Upper lobe of right lung (tissue), 1 donor: ENCODE measurements at places on chromosomes 3 and 15.
A peak's percentile ranks its signal among the peaks of the same experiment; 100 is the strongest.

DNA sequence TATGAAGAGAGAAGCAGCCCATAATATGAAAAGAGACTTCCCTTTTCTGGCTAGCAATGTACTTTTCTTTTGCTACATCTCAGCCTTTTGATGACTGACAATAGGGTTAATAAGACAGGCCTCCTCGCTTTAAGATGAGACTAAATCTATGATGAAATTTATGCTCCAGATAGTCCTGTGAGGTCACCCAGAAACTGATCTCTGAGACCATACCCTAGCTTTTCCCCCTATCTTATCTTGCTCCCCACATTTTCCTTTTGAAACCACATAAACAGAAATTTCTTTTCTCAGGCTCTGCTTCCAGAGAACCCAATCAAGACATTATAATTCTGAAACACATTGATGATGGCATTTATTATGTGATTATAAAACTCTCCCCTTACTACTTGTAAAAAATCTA, 168.8 kb upstream of the CADM2 start:
- no peak overlapping the region for H3K4me3 ChIP-seq
- H3K36me3 ChIP-seq, result no peaks in the 10 kb centered on the region
- no peaks in the 10 kb centered on the region for H3K27me3 ChIP-seq
- no peak for DNase-seq

DNA sequence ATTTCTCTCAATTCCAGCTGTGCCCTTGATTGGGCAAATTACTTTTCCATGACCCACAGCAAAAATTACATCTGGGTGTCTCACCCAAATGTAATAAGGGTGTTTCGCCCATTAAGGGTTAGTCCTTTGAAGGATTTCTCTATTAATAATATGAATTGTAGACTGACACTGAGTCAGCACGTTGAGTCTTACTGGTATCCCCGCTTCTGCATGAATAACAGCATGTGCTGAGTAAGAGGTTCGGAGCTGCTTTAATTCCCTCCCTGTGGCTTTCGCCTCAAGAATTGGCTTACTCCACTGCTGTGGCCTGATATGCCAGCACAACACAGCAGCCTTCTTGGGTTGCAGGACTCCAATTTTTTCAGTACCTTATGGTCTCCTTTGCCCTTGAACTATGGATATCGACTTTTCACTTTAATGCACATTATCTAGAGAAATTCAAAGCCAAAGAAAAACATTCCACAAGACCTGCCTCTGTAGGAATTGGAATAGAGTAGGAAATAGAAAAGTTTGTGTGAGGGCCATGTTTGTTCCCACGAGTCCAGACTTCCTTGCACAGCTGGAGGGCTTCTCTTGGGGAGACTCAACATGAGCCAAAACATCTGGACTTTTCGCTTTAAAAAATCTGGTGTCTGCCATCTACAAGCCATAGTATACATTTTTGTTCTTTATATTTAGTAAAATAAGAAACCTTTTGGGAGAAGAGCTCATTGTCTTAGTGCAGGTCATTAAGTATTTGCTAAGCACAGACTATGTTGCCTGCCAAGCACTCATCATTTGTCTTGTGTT, 20.7 kb upstream of the ERC2 start:
- H3K27ac ChIP-seq, result no peak overlapping the region
- no peak for DNase-seq
- no peaks in the 10 kb centered on the region for H3K36me3 ChIP-seq
- peaks cover 6% of the 10 kb centered on the region for H3K27me3 ChIP-seq

DNA sequence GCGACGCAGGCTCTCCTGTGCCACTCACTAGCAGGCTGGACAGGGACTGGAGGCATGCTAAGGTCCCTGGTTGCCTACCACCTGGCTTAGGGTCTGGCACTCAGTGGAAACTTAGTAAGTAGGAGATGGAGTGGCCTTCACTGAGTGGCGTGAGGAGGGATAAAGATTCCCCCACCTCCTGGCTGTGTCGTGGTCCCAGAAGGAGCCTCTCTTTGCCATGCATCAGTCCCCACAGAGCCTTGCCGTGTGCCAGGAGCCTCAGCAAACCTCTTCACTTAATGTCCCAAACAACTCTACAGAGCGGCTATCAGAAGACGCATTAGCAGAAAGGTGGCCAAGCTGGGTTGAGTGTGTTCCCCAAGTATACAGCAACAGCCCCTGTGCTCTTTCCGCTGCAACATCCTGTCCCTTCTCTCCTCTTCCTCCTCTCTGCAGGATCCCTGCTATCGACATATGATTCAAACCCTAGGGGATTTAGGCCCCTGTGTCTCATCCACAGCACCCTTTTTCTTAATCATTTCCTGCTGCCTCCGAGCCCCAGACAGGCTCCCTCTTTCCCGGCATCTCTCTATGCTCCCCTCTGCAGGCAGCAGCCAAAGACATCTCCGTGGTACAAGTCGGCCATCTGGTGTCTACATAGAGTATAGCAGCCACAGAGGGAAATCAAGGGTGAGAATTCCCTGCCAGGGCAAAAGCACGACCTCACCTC, 66.7 kb downstream of the SLC6A1 start:
- no peaks in the 10 kb centered on the region for H3K36me3 ChIP-seq
- no peak overlapping the region for H3K27ac ChIP-seq
- H3K27me3 ChIP-seq, result peaks cover 13% of the 10 kb centered on the region
- H3K4me1 ChIP-seq, result peaks cover 4% of the 10 kb centered on the region
- DNase-seq, result no peak
- no peak overlapping the region for H3K4me3 ChIP-seq

DNA sequence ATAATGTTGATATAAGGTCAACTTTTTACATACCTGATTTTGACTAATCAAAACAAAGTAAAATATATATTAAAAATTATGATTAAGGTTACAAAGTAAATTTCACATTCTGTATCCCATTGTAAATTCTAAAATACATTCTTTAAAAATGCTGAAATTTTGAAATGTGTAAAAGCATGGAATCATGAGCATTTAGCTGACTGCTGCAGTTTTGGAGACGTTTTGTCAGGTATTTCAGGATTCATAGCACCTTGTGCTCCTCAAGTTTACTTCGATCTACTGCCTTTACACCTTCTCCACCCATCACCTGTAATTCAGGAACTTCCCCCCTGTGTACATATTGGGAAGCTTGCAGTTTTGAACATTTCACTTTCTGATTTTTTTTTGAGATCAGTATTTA, 71.0 kb downstream of the ARHGEF26 start:
- H3K4me1 ChIP-seq, result no peaks in the 10 kb centered on the region
- H3K27ac ChIP-seq, result no peak overlapping the region
- DNase-seq, result no peak
- H3K36me3 ChIP-seq, result peaks cover 15% of the 10 kb centered on the region
- no peaks in the 10 kb centered on the region for H3K27me3 ChIP-seq

DNA sequence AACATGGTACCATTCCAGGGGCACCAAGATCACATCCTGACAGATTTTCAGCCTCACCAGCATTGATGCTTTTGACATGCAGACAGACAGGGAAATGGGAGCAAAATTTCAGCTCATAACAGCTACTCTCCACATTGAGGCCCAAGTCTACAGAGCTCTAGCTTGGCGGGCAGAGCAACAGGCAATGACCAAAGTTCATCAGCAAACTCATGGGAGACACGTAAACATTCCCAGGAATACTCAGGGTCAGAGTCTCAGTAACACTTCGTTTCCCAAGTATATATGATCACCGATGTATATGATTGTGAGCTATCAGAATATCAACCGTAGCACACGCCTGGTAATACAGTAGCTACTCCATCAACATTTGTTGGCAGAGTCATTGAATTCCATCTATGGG, 59.2 kb upstream of the SLC24A5 start:
- H3K36me3 ChIP-seq, result no peaks in the 10 kb centered on the region
- no peak overlapping the region for H3K27ac ChIP-seq
- peaks cover 6% of the 10 kb centered on the region for H3K4me1 ChIP-seq
- H3K4me3 ChIP-seq, result no peak overlapping the region
- H3K27me3 ChIP-seq, result no peaks in the 10 kb centered on the region

DNA sequence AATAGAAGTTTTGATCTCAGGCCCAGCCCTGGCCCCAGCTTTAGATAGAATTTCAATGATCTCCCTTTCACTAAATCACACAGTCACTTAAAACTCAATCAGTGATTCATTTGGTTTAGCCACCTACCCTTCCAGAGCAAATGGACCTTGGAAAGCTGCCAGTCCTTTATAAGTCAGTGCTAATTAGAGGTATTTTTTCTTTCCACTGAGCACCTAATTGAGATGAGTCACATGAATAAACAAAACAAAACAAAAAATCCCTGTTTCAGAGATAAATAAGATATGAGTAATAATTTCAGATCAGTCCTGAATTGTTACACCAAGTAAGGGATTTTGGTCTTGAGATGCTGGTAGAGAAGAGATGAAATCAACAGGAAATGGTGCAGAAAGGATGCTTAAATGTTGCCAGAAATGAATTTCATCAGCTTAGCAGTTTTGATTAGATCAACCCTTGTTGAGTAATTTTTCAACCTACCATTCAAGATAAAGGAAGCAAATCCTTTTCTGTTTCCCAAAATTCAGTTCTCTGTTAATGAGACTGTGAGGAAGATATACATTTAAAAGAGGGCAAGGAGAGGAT, 352.0 kb upstream of the COL8A1 start:
- no peak for DNase-seq
- no peaks in the 10 kb centered on the region for H3K4me1 ChIP-seq
- H3K27me3 ChIP-seq, result no peaks in the 10 kb centered on the region
- no peak overlapping the region for H3K4me3 ChIP-seq
- no peak overlapping the region for H3K27ac ChIP-seq
- no peaks in the 10 kb centered on the region for H3K36me3 ChIP-seq

- peak; percentile 84 for DNase-seq
- H3K27ac ChIP-seq, result no peak overlapping the region
- H3K4me1 ChIP-seq, result peaks cover 15% of the 10 kb centered on the region
- no peaks in the 10 kb centered on the region for H3K27me3 ChIP-seq
These were observed 3.6 kb upstream of the SMAD6 start for GRCh38 chr15:66698318-66698961.

GRCh38 chr3:98776140-98776493, 13.0 kb downstream of the ST3GAL6 start:
- DNase-seq, result no peak
- peaks cover 22% of the 10 kb centered on the region for H3K36me3 ChIP-seq
- peaks cover 16% of the 10 kb centered on the region for H3K4me1 ChIP-seq
- H3K27me3 ChIP-seq, result no peaks in the 10 kb centered on the region

DNA sequence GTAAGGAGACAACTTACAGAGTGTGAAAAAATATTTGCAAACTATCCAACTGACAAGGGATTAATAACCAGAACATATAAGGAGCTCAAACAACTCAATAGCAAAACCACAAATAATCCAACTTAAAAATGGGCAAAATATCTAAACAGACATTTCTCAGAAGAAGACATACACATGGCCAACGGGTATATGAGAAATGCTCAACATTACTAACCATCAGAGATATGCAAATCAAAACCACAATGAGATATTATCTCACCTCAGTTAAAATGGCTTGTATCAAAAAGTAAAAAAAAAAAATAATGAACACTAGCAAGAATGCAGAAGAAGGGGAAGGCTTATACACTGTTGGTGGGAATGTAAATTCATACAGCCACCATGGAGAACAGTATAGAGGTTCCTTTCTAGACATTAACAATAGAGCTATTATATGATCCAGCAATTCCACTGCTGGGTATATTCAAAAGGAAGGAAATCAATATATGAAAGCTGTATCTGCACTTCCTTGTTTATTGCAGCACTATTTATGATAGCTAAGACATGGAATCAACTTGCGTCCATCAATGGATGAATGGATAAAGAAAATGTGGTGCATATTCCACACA, 998.6 kb downstream of the NAALADL2 start:
- no peaks in the 10 kb centered on the region for H3K4me1 ChIP-seq
- H3K27me3 ChIP-seq, result no peaks in the 10 kb centered on the region
- DNase-seq, result no peak
- no peaks in the 10 kb centered on the region for H3K36me3 ChIP-seq

GRCh38 chr15:80778621-80778963, 578 bp upstream of the CEMIP start:
- H3K4me3 ChIP-seq, result peak overlapping the region; percentile 51
- DNase-seq, result no peak
- H3K27me3 ChIP-seq, result peaks cover 30% of the 10 kb centered on the region
- H3K36me3 ChIP-seq, result no peaks in the 10 kb centered on the region

DNA sequence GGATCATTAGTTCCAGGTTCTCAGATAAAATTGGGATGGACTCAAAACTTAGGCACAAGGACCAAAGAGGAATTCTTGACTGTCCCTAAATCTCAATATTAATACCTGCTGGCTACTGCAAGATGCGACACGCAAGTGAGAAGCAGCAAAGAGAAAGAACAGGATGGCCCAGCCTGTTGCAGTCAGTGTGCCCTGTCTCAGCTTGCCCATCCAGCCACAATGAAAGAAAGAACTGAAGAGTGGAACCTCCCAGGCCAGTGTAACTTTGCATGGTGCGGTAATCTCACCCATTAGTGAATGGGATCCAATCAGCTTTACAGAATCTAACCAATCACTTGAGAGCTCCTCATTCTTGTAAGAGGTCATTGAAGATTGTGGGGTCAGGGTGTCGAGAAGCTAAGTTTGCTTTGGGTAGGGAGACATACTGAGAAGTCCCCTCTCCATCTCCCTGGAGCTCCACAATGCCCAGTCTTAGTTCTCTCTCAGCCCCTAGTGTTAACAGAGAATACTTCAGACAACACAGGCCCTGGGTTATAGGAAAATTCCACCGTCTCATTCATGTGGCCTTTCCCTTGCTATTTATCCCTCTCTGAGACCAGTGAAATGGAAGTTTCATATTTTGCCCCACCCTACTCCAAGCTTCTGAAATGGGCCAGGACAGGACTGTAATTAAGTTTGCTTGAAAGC, 3.2 kb upstream of the SLC9A9 start:
- no peak overlapping the region for H3K27ac ChIP-seq
- H3K27me3 ChIP-seq, result no peaks in the 10 kb centered on the region
- H3K4me3 ChIP-seq, result no peak overlapping the region
- H3K36me3 ChIP-seq, result no peaks in the 10 kb centered on the region
- peaks cover 13% of the 10 kb centered on the region for H3K4me1 ChIP-seq

DNA sequence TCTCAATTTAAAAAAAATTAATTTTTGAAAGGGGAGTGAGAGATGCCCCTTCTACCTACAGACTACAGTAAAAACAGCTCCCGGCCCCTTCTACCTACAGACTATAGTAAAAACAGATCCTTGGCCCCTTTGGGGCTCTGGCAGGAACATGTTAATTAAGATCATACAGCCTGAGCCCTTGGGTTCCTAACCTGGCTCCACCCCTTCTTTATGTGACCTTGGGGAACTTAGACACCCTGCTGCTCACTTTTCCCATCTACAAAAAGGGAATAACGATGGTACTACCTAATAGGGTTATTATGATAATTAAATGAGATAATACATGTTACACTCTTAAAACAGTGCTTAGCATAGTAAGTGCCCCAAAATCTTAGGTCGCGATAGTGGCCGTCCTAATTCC, 60.1 kb upstream of the SEC61A1 start:
- no peak overlapping the region for H3K4me3 ChIP-seq
- no peaks in the 10 kb centered on the region for H3K27me3 ChIP-seq
- H3K4me1 ChIP-seq, result no peaks in the 10 kb centered on the region
- H3K27ac ChIP-seq, result no peak overlapping the region
- DNase-seq, result no peak

- no peaks in the 10 kb centered on the region for H3K4me1 ChIP-seq
- no peak overlapping the region for H3K27ac ChIP-seq
- H3K4me3 ChIP-seq, result no peak overlapping the region
- no peaks in the 10 kb centered on the region for H3K36me3 ChIP-seq
- no peaks in the 10 kb centered on the region for H3K27me3 ChIP-seq
These were observed 593 bp downstream of the PRR23A start for GRCh38 chr3:139005356-139005993.
